ENCODE measurements at places on chromosomes 2 and 18. TPM values are rescaled to one million over a fixed set of nuclear protein-coding genes. Genes with fewer than 3 reads are reported as not detected.

The CYRIA gene
- total RNA-seq = 2.0 TPM

The KCNIP3 gene
- 4.3 TPM for total RNA-seq

The ZNF407 gene
- 18.4 TPM for total RNA-seq

The TPO gene
- total RNA-seq = not detected

The CXCR1 gene
- not detected for total RNA-seq

The FAM237A gene
- not detected for total RNA-seq

The SCYGR6 gene
- not detected for total RNA-seq

The CCDC150 gene
- total RNA-seq = 40.1 TPM

The SCYGR5 gene
- total RNA-seq = not detected

The HTR2B gene
- total RNA-seq = not detected

The KLHL41 gene
- total RNA-seq = 0.42 TPM

The APLF gene
- total RNA-seq = 11.6 TPM

The EPB41L3 gene
- 41.7 TPM for total RNA-seq

GRCh38 chr2:72576459-72576858 is 249.4 kb downstream of the EXOC6B start:
- no peaks in the 10 kb centered on the region for H3K27me3 ChIP-seq
- DNase-seq = no peak
- peaks cover 3% of the 10 kb centered on the region for H3K36me3 ChIP-seq
- no peak overlapping the region for H3K27ac ChIP-seq
- no peak overlapping the region for H3K4me3 ChIP-seq
- peaks cover 27% of the 10 kb centered on the region for H3K4me1 ChIP-seq

GRCh38 chr2:121064186-121064585 is 220.8 kb downstream of the TFCP2L1 start:
- H3K4me3 ChIP-seq = no peak overlapping the region
- H3K36me3 ChIP-seq = no peaks in the 10 kb centered on the region
- no peak for DNase-seq
- peaks cover 91% of the 10 kb centered on the region for H3K27me3 ChIP-seq
- H3K4me1 ChIP-seq = peaks cover 3% of the 10 kb centered on the region
- no peak overlapping the region for H3K27ac ChIP-seq

DNA sequence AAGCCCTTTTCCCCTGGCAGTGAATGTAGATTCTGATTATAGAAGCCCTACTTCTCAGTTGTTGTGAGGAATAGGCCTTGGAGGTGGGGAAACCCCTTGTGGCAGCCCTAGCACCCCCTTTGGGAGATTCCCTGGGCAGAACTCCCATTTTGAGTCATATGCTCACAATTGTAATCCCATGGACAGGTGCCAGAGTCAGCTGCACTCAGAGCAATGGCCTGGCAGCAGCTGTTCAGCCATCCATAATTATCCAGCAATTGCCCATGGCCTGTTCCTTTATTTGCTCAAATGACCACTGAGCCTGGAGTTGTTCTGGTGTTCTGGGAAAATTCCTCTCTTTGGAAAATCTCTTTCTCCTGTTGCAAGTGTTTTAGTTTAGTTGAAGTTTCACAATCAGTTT is 71.7 kb downstream of the PTRHD1 start:
- peaks cover 14% of the 10 kb centered on the region for H3K36me3 ChIP-seq
- peaks cover 2% of the 10 kb centered on the region for H3K4me1 ChIP-seq
- no peak overlapping the region for H3K4me3 ChIP-seq

GRCh38 chr2:230713331-230714135 is 891 bp downstream of the CAB39 start:
- peaks cover under 1% of the 10 kb centered on the region for H3K27me3 ChIP-seq
- peak; percentile 32 for DNase-seq
- peak overlapping the region; percentile 98 for H3K27ac ChIP-seq
- H3K36me3 ChIP-seq = peaks cover 2% of the 10 kb centered on the region

DNA sequence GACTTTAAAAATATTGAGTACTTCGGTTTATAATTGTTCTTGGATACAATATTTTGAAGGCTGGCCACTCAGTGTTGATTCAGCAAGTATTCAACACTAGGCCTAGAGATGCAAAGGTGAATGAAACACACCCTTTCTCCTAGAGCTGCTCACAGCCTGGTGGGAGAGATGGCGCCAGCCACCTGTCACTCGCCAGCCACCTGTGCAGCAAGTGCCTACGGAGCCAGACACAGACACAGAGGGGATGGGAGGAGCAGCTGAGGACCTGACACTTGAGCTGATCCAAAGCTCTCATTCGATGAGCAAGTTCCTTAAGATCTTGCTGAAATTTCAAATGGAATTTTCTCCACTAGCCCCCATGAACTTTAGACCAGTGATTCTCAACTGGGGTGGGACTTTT is 151.1 kb upstream of the RIOK3 start:
- peaks cover 2% of the 10 kb centered on the region for H3K36me3 ChIP-seq
- no peaks in the 10 kb centered on the region for H3K4me1 ChIP-seq
- no peaks in the 10 kb centered on the region for H3K27me3 ChIP-seq

GRCh38 chr2:33272001-33272400 is 204.4 kb upstream of the RASGRP3 start:
- H3K36me3 ChIP-seq = peaks cover 7% of the 10 kb centered on the region
- H3K4me3 ChIP-seq = no peak overlapping the region
- no peak for DNase-seq
- no peak overlapping the region for H3K27ac ChIP-seq
- no peaks in the 10 kb centered on the region for H3K27me3 ChIP-seq
- peaks cover 27% of the 10 kb centered on the region for H3K4me1 ChIP-seq

GRCh38 chr2:45938649-45939511 is 287.4 kb downstream of the PRKCE start:
- peak overlapping the region; percentile 79 for H3K27ac ChIP-seq
- no peak overlapping the region for H3K4me3 ChIP-seq
- peaks cover 5% of the 10 kb centered on the region for H3K4me1 ChIP-seq
- H3K36me3 ChIP-seq = no peaks in the 10 kb centered on the region

- no peak overlapping the region for H3K4me3 ChIP-seq
- no peak overlapping the region for H3K27ac ChIP-seq
- no peaks in the 10 kb centered on the region for H3K27me3 ChIP-seq
- H3K4me1 ChIP-seq = peaks cover 18% of the 10 kb centered on the region
- H3K36me3 ChIP-seq = peaks cover 2% of the 10 kb centered on the region
Observed at GRCh38 chr2:58476556-58476955, 235.4 kb upstream of the FANCL start.

- H3K27me3 ChIP-seq = peaks cover 6% of the 10 kb centered on the region
- DNase-seq = no peak
- no peaks in the 10 kb centered on the region for H3K36me3 ChIP-seq
- no peak overlapping the region for H3K27ac ChIP-seq
- no peak overlapping the region for H3K4me3 ChIP-seq
Observed at GRCh38 chr2:127630096-127630863, 15.7 kb upstream of the GPR17 start.

DNA sequence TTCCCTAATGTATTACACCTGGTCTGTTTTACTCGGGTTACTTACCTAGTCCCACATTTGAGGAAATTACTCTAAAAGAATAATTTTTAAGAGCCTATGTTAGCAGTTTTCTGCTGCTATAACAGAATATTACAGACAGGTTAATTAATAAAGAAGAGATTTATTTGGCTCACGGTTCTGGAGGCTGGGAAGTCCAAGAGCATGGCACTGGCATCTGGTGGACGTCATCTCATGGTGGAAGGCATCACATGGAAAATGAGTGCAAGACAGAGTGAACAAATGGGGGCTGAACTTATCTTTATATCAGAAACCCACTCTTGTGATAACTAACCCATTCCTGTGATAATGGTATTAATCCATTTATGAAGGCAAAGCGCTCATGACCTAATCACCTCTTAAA is 12.8 kb upstream of the GLS start:
- H3K36me3 ChIP-seq = no peaks in the 10 kb centered on the region
- H3K4me3 ChIP-seq = no peak overlapping the region
- peaks cover 8% of the 10 kb centered on the region for H3K4me1 ChIP-seq
- H3K27me3 ChIP-seq = no peaks in the 10 kb centered on the region
- H3K27ac ChIP-seq = no peak overlapping the region
- DNase-seq = no peak

DNA sequence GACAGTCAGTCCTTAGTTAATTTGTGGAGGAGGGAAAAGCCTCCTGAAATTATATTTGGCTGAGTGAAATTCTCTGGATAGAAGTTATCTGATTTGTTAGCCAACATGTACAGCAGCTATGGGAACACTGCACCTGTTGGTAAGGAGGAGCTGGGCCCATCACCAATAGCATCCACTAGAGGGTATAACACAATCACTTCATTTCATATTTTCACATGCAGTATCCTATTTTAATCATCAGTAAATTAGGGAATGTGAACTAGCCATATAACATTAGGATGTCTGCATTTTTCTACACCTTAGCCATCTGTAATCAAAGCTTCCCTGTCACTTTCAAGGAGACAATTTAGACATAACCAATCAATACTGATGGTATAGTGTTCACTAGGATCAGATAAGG is 818.4 kb upstream of the CDH2 start:
- H3K27ac ChIP-seq = no peak overlapping the region
- H3K36me3 ChIP-seq = no peaks in the 10 kb centered on the region
- H3K27me3 ChIP-seq = no peaks in the 10 kb centered on the region
- no peak overlapping the region for H3K4me3 ChIP-seq
- H3K4me1 ChIP-seq = no peaks in the 10 kb centered on the region

DNA sequence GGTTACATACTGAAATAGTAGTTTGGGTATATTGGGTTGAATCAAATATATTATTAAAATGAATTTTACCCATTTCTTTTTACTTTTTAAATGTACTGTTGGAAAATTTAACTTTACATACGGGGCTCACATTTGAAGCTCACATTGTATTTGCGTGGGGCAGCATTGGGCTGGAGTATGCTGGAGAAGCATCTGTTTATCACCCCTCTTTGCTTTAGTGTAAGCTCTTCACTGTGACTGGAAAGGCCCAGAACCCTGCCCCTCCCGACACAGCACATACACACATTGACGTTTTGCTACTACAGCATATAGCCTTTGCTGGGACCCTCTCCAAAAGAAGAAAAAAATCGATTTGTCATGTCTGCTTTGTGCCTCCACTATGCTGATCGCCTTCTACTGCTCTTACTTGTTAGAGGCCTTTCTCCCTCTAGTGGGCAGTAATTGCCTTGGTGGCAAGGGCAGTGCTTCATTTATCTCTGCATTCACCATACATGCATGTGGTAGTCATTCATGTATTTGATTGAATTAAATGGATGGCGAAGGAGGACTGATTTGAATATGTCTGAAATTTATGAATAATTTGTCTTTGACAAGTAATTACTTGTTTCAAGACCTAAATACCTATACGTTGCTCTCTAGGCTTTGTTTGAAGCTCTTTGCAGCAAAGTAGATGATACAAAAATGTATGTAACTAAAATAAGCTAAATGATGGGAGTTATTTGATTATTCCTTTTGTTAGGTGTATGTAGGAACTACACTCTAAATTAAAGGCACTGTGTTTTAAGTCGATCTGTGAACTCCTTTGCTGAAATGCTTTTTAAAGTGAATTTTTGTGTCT is 37.4 kb downstream of the VAPA start:
- peak overlapping the region; percentile 73 for H3K27ac ChIP-seq
- H3K4me3 ChIP-seq = no peak overlapping the region
- peaks cover 2% of the 10 kb centered on the region for H3K4me1 ChIP-seq
- H3K36me3 ChIP-seq = peaks cover 14% of the 10 kb centered on the region

GRCh38 chr2:109325570-109325969 is 196.6 kb downstream of the SH3RF3 start:
- H3K4me1 ChIP-seq = no peaks in the 10 kb centered on the region
- peaks cover 5% of the 10 kb centered on the region for H3K27me3 ChIP-seq
- no peak overlapping the region for H3K4me3 ChIP-seq
- DNase-seq = no peak
- H3K27ac ChIP-seq = no peak overlapping the region
- H3K36me3 ChIP-seq = no peaks in the 10 kb centered on the region

GRCh38 chr18:47075098-47075883 is 39.9 kb upstream of the ELOA2 start:
- no peak overlapping the region for H3K4me3 ChIP-seq
- H3K4me1 ChIP-seq = no peaks in the 10 kb centered on the region
- H3K27ac ChIP-seq = no peak overlapping the region
- DNase-seq = no peak
- no peaks in the 10 kb centered on the region for H3K27me3 ChIP-seq

DNA sequence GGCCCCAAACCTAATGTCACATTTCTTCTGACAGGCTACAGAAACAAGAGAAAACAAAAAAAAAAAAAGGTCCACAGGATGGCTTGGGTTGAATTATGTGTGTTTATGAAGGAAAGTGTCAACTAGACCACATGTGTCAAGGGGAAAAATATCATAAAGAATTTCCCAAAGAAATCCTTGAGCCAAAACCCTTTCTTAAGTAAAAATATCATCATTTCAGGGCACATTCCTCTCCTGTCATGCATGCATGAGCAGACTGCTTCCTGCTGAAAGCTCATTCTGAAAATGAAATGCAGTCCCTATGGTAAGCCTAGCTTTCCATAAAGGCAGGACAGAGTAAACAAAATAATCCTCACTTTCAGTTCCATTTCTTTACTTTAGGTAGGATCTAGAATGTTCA is 85.7 kb upstream of the RBBP8 start:
- H3K27ac ChIP-seq = no peak overlapping the region
- no peaks in the 10 kb centered on the region for H3K27me3 ChIP-seq
- no peaks in the 10 kb centered on the region for H3K36me3 ChIP-seq
- H3K4me3 ChIP-seq = no peak overlapping the region

GRCh38 chr2:128386066-128386465 is 67.4 kb upstream of the HS6ST1 start:
- no peaks in the 10 kb centered on the region for H3K36me3 ChIP-seq
- H3K4me3 ChIP-seq = no peak overlapping the region
- DNase-seq = no peak
- H3K4me1 ChIP-seq = peaks cover 12% of the 10 kb centered on the region
- H3K27me3 ChIP-seq = peaks cover 17% of the 10 kb centered on the region

DNA sequence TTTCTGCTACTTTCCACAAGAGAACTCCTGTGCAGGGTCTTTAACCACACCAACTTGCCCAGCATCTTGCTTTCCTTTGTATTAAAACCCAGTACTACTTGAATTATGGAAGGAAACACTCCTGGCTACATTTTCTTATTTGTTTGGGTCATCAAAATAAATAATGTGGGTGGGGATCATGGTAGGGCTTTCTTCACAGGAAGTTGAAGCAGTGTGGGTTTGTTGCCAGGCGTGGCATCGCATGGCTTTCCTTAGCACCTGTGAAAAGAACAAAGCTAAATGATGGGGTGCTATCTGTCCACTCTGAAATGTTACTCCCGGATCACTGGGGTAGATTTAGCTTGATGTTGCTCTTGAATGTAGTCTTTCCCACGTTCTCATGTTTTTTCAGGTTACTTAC is 18.7 kb downstream of the ARHGAP25 start:
- H3K4me1 ChIP-seq = peaks cover 2% of the 10 kb centered on the region
- no peak overlapping the region for H3K4me3 ChIP-seq
- peaks cover 2% of the 10 kb centered on the region for H3K36me3 ChIP-seq
- no peak for DNase-seq
- no peak overlapping the region for H3K27ac ChIP-seq
- H3K27me3 ChIP-seq = peaks cover 2% of the 10 kb centered on the region

DNA sequence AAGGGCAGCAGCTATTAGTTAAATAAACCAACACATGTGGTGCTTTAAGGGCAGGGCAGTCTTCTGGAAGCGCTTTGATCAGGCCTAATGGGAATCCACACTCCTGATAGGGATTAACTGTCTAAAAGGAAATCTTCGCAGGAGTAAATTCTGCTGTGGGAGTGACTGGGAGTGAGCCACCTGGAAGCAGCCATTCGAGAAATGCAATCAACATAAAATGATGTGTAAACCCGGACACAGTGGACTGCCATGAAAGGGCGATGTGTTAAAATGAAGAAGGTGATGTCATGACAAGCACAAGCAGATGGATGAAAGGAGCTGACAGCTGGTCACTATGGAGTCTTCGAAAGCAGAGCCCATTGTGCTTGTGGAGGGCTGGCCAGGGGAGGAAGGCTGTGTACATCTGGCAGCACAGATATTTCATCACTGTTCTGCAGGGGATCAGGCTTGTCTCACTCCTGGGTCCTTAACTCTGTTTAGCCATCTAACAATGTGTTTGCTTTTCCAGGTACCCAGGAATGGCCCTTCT is 24.8 kb upstream of the GALNT14 start:
- no peak overlapping the region for H3K4me3 ChIP-seq
- no peak for DNase-seq
- H3K36me3 ChIP-seq = no peaks in the 10 kb centered on the region
- H3K4me1 ChIP-seq = no peaks in the 10 kb centered on the region
- H3K27me3 ChIP-seq = peaks cover 53% of the 10 kb centered on the region
- H3K27ac ChIP-seq = no peak overlapping the region

Data from progenitor cell of endocrine pancreas (in vitro differentiated cells).